ENCODE measurements at places on chromosomes 5 and 9.

DNA sequence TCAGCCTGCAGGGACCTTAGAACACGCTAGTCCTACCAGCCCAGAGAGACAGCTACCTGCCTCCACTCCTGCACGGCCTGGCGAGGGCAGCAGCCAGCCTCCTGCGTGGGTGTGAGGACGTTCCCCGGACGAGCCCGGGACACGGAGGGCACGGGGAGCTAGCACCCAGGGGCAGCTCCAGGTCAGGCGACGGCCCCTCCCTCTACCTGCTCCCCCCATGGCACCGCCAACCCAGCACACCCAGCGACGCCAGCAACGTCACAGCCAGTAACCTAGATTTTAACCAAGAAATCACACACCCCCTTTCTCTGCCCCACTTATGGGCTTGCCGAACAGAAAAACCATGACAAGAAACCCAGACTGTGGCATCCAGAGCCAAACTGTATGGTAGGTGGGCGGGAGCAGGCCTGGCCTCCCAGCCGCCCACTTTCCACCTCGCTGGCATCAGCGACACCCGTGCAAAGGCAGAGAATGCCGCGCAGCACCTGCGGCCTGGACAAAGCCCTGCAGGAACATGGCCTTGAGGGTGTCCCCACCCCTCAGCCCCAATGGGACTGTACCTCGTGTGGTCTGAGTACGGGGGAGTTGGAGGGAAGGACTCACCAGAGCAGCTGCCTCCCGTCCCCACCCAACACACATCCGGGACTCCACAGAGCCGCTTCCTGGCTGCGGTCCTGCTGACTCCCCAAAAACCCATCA lies 47.9 kb downstream of the NACC2 start:
- DNase-seq, result no peak

DNA sequence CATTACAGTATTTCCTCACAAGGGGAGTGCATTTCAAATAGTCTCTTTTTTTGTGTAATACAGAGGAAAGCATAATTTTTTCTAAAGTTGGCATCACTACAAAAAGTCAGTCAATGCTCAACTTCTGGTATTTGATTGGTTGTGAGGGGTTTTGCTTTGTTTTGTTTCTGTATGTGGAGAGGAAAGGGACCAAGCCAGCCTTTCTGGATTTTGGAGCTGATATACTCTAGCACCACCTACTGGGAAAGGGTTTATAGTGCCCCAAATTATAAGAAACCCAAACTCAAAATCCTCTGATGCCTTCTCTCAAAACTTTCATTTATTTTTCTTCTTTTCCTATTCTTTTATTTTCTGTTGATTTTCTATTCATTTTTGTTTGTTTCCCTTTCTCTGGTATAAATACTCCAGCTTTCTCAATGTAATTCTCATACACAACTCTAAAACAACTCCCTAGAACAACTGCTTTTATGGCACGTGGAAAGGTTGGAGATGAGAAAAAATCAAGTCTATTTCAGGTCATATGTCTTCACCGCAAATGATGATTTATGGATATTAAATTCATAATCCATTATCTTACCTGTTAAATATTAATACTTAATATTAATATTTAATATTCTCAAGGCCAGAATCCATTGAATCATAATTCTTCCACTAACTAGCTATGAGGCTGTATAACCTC lies 69.5 kb upstream of the ANXA1 start:
- DNase-seq, result peak; percentile 34

DNA sequence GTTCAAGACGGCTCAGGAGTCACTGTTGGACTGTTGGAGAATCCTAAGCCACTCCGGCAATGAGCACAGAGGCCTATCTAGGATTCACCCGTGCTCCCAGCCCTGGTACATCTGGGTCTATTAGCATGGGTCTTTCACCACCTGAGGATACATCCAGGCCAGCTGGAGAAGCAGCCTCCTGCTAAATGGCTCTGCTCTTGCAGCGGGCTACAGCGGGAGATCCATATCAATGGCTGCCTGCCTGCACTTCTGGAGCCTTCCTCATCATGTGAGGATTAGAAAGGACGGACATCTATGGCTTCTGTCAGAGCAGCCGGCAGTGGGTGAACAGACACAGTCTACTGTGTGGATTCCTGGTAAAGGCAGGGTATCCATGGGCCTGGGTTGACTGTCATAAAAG lies 357.4 kb downstream of the MLLT3 start:
- no peak for DNase-seq

- peak; percentile 22 for DNase-seq
Measured at GRCh38 chr9:96203867-96204501, 98.0 kb downstream of the HSD17B3 start.

GRCh38 chr5:117103703-117104102 lies 529.1 kb upstream of the SEMA6A start:
- no peak for DNase-seq

DNA sequence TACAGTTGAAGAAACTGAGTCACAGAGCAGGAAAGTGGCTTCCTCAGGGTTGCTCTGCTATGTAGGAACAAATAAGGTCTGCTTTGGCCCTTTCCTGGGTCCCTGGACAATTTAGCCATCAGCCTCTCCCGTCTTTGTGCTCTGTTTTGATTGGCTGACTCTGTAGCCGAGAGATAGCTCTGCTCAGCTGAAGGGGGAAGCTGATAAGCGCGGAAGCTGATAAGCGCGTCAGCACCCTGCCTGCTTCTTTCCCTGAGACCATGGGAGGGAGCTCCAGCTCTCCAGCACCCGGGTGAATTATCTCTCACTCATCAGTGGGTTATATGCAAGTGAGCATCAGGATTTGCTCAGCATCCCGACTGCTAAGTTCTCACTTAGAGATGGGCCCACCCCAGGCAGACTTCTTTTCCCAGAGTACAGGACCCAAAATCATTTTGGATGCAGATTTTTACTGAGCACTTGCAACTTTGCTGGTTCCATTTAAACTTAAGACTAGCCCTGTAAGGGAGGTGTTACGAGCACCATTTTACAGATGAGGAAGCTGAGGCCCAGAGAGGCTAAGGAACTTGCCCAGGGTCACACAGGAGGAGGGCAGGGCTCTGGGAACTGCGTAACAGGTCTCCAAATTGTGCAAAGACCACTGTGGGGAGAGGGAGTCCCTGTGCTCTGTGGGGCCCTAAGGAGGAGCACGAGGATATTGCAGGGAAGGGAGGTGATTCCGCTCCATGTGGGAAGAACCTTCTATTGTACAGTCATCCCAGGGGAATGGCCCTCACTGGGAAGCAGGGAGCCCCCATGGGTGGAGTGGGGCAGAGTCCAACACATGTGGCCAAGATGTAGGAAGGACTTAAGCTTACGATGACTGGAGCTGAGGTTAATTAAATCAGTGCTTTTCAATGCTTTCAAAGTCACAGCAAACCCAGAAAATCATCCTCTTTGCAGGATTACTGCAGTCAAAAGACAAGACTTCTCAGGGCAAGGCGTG lies 83.7 kb upstream of the ORM1 start:
- no peak for DNase-seq

DNA sequence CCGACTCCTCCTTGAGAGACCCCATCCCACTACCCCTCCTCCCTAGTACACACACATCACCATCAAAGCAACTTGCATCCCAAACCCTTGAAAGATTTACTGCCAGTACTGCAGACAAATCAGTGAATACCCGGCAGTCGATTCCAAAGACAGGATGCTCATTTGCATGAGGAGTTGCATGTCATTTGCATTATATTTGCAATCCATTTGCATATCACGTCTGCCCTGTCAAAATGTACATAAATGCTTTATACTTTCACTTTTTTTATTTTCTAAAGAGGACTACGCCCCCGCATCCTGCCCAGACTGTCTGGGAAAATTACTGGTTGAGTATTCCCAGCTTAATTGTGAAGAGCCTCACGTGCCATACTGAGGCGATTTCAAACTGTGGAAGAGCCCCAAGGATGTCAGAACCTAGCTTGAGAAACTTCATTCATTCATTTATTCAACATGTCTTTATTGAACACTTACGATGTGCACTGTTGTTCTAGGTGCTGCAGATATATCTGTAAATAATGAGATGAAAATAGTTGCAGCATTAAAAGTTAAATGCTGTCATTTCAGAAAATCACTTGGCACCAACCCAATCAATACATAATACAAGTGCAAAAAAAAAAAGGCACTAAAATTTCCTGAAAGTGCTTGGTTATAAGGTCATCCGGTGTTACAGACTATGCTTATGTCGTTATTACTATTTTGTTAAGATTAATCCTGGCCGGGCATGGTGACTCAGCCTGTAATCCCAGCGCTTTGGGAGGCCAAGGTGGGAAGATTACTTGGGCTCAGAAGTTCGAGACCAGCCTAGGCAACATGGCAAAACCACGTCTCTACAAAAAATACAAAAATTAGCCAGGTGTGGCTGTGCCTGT lies 17.2 kb upstream of the SIL1 start:
- no peak for DNase-seq

All from CD4-positive, alpha-beta T cell treated with Interferon alpha-2 for 1 hour (primary cell).